ENCODE measurements at places on chromosomes 7 and 10. TPM values are rescaled to one million over a fixed set of nuclear protein-coding genes. Genes with fewer than 3 reads are reported as not detected.

Gene PPP2R2D
- 26.7 TPM for total RNA-seq

Gene HDAC9
- 3.1 TPM for total RNA-seq

Gene FXYD4
- not detected for total RNA-seq

Gene GPR141
- not detected for total RNA-seq

DNA sequence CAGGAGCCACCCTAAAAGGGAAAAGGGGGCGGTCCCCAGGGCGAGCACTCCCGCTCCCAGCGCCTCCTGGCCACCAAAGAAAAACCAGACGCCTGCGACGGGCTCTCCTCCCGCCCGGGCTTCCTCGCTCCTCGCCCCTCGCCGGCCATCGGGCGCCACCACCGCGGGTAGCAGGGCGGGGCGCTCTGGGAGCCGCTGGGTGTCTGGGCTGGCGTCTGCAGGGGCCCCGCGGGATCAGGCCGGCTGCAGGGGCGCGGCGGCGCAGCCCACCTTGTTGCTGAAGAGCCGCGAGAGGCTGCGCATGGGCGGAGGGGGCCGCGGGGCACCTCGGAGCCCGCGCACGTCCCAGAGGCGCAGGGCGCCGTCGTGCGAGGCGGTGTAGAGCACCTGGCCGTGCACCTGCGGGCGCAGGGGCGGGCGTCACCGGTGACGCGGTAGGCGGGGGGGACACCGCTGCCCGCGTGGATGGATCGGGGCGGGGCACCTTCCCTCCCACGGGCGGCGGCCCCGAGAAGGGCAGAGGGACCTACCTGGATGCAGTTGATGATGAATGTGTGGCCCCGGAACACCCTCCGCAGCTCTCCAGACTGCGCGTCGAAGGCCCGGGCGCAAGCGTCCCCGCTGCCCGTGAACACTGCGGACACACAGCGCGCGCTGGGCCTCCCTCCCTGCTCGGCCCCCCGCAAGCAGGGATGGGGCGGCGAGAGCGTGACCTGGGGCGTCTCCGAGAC, 28.3 kb downstream of the WDR86 start:
- peaks cover 3% of the 10 kb centered on the region for H3K27me3 ChIP-seq
- H3K4me3 ChIP-seq: peak overlapping the region; percentile 12
- peaks cover 10% of the 10 kb centered on the region for H3K4me1 ChIP-seq
- H3K27ac ChIP-seq: no peak overlapping the region
- no peak for DNase-seq

DNA sequence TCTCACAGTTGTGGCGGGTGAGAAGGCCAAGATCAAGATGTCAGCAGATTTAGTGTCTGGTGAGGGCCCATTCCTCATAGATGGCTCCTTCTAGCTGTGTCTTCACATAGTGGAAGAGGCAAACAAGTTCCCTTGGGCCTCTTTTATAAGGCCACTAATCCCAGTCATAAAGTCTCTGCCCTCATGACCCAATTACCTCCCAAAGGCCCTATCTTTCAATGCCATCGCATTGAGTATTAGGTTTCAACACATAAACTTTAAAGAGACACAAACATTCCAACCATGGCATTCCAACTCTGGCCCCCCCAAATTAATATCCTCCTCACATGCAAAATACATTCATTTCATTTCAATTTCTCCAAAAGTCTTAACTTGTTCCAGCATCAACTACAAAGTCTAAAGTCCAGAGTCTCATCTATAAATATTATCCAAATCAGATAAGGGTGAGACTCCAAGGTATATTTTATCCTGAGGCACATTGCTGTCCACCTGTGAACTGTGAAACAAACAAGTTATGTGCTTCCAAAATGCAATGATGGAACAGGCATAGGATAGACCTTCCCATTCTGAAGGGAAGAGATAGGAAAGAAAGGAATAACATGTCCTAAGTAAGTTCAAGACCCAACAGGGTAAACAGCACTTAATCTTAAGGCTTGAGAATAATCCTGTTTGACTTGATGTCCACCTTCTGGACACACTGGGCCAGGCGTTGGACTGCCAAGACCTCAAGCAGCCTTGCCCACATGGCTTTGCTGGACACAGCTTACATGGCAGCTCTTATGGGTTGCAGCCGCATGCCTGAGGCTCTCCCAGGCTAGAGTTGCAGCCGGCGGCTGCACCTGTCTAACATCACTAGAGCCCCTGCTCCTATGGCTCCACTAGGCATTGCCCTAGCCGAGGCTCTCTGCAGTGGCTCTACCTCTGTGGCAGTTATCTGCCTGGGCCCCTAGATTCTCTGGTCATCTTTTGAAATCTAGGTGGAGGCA, 312.8 kb downstream of the TNS3 start:
- no peak overlapping the region for H3K4me3 ChIP-seq
- no peaks in the 10 kb centered on the region for H3K27me3 ChIP-seq
- H3K36me3 ChIP-seq: no peaks in the 10 kb centered on the region
- H3K4me1 ChIP-seq: peaks cover 5% of the 10 kb centered on the region
- no peak overlapping the region for H3K27ac ChIP-seq
- DNase-seq: no peak

- no peaks in the 10 kb centered on the region for H3K36me3 ChIP-seq
- peak; percentile 92 for DNase-seq
- H3K4me1 ChIP-seq: peaks cover 20% of the 10 kb centered on the region
- peak within 1 kb of the TSS; percentile 87 for H3K27ac ChIP-seq
These were observed at the start of gene VSIR for GRCh38 chr10:71773221-71773971. TSS of gene VSIR (minus strand) at chr10:71773520. CDS start at chr10:71773439, 81 bp downstream.

GRCh38 chr7:44733708-44734481, 14.8 kb upstream of the ZMIZ2 start:
- H3K27me3 ChIP-seq: no peaks in the 10 kb centered on the region
- no peaks in the 10 kb centered on the region for H3K36me3 ChIP-seq
- H3K4me1 ChIP-seq: no peaks in the 10 kb centered on the region
- no peak overlapping the region for H3K27ac ChIP-seq
- no peak overlapping the region for H3K4me3 ChIP-seq
- no peak for DNase-seq

DNA sequence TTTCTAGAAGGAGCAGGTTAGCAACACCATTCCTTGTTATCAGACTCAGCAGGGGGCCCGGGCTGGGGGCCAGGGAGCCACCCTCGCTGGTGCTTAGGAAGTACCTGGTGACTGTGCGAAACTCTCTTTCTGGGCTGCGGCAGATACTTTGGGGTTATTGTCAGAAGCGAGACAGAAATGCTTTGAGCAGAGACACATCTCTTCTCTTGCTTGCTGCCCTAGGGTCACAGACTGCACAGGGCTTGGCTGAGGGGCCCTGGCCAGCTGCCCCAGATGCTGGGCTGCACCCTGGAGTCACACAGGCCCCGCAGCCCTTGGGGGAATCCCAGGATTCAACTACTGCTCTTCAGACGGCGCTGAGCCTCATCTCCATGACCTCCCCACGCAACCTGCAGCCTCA, 91.9 kb downstream of the WDFY4 start:
- no peaks in the 10 kb centered on the region for H3K27me3 ChIP-seq
- no peak overlapping the region for H3K4me3 ChIP-seq
- H3K4me1 ChIP-seq: no peaks in the 10 kb centered on the region
- no peaks in the 10 kb centered on the region for H3K36me3 ChIP-seq

GRCh38 chr10:124579011-124579399, 117.4 kb downstream of the LHPP start:
- H3K4me3 ChIP-seq: no peak overlapping the region
- DNase-seq: no peak
- H3K36me3 ChIP-seq: no peaks in the 10 kb centered on the region
- no peaks in the 10 kb centered on the region for H3K27me3 ChIP-seq
- no peak overlapping the region for H3K27ac ChIP-seq

DNA sequence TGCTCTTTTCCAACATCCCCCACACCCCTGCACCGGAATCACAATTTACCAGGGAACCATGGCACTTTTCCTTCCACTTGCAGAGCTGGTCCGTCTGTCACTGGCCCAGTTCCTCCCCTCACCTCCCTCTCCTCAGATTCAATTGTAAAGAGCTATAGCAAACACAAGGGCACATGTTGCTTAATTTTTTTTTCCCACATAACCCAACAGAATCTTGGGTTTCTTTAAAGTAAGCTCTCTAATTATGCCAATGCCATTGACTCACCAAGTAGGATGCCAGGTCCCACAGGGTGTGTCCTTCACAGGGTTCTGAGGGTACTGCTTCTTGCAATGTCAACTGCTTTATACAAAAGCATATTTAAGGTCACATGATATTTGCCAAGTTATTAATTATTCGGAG, 262.2 kb downstream of the AUTS2 start:
- H3K27ac ChIP-seq: no peak overlapping the region
- H3K36me3 ChIP-seq: no peaks in the 10 kb centered on the region
- no peaks in the 10 kb centered on the region for H3K27me3 ChIP-seq
- H3K4me3 ChIP-seq: no peak overlapping the region
- DNase-seq: no peak

GRCh38 chr10:79140855-79141254, 72.1 kb downstream of the ZMIZ1 start:
- H3K4me3 ChIP-seq: no peak overlapping the region
- H3K27me3 ChIP-seq: no peaks in the 10 kb centered on the region
- DNase-seq: no peak
- peaks cover 42% of the 10 kb centered on the region for H3K4me1 ChIP-seq

DNA sequence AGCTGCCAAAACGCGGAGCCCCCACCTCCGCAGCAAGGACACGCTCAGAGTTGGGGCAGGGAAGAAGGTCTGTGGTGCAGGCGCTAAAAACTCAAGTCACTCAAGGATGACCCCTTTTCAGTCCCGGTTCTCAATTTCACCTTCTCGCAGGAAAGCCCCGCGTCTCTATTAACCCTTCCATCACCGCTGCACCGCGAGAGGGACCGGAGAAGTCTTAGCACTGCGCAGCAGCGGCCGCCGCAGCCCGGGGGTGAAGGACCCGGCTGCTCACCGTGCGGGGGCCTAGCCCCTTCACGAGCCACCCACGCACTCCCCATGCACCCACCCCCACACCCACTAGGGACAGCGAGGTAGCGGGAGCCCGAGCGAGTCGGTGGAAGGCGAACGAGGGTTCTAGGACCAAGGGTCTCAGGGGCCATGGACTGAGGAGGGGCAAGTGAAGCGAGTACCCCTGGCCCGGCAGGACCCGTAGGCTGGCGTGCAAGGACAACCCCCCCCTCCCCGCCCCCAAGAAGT, 162.9 kb downstream of the SH3PXD2A start:
- no peaks in the 10 kb centered on the region for H3K36me3 ChIP-seq
- DNase-seq: no peak
- no peaks in the 10 kb centered on the region for H3K27me3 ChIP-seq
- peak overlapping the region; percentile 33 for H3K4me3 ChIP-seq
- no peak overlapping the region for H3K27ac ChIP-seq
- peaks cover 5% of the 10 kb centered on the region for H3K4me1 ChIP-seq

GRCh38 chr10:51748959-51749358, 49.6 kb upstream of the CSTF2T start:
- no peak for DNase-seq
- H3K27me3 ChIP-seq: no peaks in the 10 kb centered on the region
- H3K36me3 ChIP-seq: no peaks in the 10 kb centered on the region
- no peaks in the 10 kb centered on the region for H3K4me1 ChIP-seq

Data from ovary (tissue), 10 donors.